ENCODE measurements at places on chromosomes 2 and 18.

DNA sequence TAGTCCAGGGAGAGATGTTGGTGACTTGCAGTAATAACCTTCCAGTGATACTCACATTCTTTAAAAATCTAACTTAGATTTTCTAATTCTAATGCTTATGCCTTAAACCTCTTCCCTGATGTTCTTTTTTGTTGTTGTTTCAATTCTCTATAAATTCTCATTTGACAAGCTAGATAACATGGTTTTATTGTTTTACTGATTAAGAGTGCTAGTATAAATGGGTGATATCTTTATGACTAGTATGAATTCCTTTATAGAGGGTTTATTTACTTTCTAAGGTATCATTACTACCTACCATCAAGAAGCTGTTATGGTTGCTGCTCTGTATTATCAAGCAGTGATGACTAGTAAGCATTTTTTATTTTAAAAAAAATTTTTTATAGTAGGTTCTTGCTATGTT is 35.0 kb downstream of the ACVR2A start:
- DNase-seq = no peak

- no peak for DNase-seq
Measured at GRCh38 chr2:223905996-223906395, 39.1 kb downstream of the WDFY1 start.

DNA sequence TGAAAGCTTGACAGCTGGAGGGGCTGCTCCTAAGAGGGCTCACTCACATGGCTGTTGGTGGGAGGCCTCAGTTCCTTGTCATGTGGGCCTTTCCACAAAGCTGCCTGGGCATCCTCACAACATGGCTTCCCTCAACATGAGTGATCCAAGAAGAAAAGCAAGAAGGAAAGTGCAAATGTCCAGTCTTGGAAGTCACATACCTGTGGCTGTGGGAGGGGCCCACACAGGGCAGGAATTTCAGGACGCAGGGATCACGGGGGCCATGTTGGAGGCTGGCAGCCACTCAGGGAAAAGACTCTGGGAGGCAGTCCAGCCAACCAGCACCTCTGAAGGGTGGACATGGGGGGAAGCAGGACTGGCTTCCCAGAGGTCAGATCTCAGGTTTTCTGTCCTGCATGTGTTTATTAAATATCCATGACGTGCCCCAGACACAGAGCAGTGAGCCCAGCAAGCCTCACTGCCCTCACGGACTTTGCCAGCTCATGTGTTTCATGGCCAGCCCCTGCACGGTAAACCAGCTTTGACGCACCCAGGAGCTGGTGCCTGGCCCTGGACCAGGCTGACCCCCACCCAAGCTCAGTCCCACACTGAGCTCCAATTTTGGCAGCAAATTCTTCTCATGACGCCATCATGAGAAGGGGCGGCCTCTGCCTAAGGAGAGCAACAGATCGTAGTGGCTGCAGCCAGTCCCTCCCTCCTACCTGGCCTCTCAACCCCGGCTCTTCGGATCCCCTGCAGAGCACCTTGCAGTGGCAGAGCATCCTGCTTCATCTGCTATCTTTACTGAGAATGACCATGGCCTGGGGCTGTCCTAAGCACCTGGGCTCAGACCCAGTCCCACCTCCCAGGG is 34.7 kb upstream of the GPR17 start:
- peak; percentile 47 for DNase-seq

- DNase-seq = peak; percentile 78
Measured at GRCh38 chr2:202178346-202178958, 59.9 kb downstream of the SUMO1 start.

- no peak for DNase-seq
Measured at GRCh38 chr2:49004036-49004626, 150.2 kb downstream of the FSHR start.

GRCh38 chr18:66867653-66868052 is 263.8 kb upstream of the CDH19 start:
- no peak for DNase-seq

- DNase-seq = peak; percentile 69
Measured at GRCh38 chr2:204900910-204901309, 355.6 kb downstream of the PARD3B start.

- DNase-seq = no peak
Measured at GRCh38 chr18:62876111-62876510, 160.8 kb downstream of the PHLPP1 start.

GRCh38 chr18:70121842-70122241 is 83.6 kb downstream of the RTTN start:
- DNase-seq = no peak

DNA sequence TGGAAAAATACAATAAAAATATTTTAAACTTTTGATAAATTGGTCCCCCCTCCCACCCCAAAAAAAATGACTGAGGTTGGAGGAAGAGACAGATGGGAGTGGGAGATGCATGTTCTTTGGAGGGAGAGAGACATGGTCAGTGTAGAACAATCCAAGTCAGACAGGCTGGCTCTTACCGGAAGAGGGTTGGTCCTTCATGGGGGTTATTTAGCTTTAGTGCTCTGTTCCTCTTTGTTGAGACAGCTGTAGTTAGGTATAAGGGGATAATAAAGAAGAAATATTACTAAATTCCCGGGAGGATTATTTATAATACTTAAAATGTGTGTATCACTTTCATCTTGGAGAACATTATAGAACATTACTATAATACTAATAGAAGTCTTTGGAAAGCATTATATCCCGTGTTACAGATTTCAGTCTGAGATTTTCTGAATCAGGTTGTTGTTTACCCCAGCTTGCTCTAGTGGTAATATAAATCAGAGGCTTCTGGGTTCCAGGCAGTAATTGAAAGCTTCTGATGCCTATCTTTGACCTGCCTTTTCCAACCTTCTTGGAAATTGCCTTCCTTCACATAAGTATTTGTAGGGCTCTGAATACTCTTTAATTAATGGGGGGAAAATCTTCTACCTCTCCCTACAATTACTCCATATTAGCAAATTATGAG is 87.7 kb downstream of the SPTBN1 start:
- DNase-seq = no peak

GRCh38 chr2:240368781-240369331 is 66.6 kb upstream of the GPC1 start:
- DNase-seq = no peak

- peak; percentile 56 for DNase-seq
Measured at GRCh38 chr2:168116448-168116847, 130.9 kb downstream of the STK39 start.

- no peak for DNase-seq
Measured at GRCh38 chr18:32310101-32310500, 120.3 kb downstream of the MEP1B start.

- peak; percentile 17 for DNase-seq
Measured at GRCh38 chr2:219714681-219715400, 87.4 kb downstream of the SLC4A3 start.

GRCh38 chr2:135132314-135132713 is 80.2 kb downstream of the RAB3GAP1 start:
- no peak for DNase-seq

DNA sequence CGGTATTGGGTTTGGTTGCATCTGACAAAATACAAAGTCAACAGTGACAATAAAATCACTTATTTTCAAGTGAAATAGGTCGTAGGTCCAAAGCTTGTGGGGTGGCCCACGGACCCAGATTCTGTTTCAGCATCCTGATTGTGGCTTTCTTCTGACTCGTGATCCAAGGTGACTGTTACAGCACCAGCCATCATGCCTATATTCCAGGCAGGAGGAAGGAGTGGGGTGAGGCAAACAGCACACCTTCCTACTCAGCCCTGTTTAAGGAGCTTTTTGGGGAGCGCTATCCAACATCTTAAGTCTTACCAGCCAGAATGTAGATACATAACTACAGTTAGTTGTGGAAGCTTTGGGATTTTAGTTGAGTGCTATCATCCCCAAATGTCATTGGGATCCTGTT is 8.7 kb upstream of the SNORC start:
- no peak for DNase-seq

GRCh38 chr2:152525277-152525838 is 190.4 kb downstream of the FMNL2 start:
- DNase-seq = no peak

DNA sequence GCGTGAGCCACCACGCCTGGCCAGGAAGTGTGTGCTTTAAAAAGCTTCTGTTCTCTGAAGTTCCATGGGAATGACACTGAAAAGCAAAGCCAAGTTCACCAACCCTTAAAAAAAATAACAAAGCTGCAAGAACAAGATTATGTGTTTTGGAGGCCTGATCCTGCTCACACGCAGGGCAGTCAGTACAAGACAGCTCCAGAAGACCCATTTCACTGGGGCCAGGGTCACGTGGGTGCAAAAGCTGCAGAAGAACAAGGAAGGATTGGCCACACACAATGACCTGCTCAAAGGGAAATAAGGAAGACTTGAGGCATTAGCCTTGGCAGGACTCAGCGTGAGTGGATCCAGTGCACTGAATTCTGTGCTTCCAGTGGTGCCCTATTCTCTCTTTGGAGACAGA is 187.9 kb downstream of the NCK2 start:
- DNase-seq = no peak

- DNase-seq = no peak
Measured at GRCh38 chr2:122251158-122251557, 495.7 kb downstream of the TSN start.

DNA sequence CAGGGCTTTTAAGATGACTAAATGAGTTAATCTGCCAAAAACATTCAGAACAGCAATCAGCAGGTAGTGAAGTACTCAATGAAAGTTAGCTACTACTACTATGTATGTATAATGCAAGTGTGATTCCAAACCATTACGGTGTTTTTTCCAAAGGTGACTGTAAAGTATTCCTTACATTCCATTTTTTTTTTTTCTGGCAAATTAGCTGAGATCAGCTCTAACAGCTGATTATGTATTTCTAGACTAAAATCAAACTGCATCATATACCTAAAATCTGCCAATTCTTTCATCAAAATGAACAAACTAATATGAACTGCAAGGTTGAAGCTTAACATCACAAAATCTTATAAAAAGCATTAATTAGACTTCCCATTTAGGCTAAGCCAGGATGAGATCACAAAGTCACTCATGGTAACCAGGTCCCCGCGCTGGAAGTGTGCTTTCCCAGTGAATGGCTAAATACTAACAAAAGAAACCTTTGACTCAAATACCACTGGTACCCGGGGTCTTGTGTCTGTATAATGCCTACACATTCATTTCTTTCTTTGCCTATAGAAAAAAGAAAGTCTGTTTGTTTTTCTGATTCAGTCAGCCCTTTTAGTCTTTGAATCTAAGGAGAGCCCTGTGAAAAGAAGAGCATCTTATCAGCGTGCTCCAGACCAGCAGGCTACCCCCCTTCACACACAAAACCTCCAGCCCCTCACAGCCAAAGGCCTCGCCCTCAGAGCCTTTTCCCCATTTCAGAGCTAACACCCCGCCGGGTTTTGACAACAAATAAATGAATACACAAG is 88.3 kb downstream of the RBMS1 start:
- DNase-seq = no peak

GRCh38 chr2:14702258-14702657 is 69.7 kb downstream of the LRATD1 start:
- DNase-seq = no peak

GRCh38 chr18:66662632-66663031 is 58.7 kb upstream of the CDH19 start:
- DNase-seq = no peak

- DNase-seq = peak; percentile 42
Measured at GRCh38 chr2:24873619-24874018, 46.4 kb downstream of the ADCY3 start.

- DNase-seq = no peak
Measured at GRCh38 chr2:237763812-237764211, 34.8 kb upstream of the RBM44 start.

GRCh38 chr18:62963507-62963906 is 248.2 kb downstream of the PHLPP1 start:
- DNase-seq = no peak

- DNase-seq = no peak
Measured at GRCh38 chr2:46230115-46230571, 67.1 kb upstream of the EPAS1 start.

GRCh38 chr2:187617905-187618304 is 63.7 kb upstream of the TFPI start:
- DNase-seq = no peak

DNA sequence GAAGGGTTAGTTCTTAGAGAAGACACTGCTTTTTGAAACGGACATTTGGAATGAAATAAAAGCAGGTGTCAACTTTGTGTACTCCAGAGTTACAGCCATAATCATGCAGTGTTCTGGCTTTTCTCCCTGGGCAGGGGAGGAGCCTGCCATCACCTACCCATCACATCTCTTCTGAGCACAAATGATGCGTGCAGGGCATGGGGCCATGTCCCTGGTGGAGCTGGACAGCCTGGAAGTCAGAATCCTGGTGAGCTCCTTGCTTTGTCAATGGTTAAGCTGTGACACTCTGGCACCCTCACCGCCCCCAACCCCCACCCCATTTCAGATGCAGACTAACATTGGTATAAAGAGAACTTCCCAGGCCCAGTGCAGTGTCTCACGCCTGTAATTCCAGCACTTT is 53.1 kb downstream of the PDCL3 start:
- peak; percentile 39 for DNase-seq

DNA sequence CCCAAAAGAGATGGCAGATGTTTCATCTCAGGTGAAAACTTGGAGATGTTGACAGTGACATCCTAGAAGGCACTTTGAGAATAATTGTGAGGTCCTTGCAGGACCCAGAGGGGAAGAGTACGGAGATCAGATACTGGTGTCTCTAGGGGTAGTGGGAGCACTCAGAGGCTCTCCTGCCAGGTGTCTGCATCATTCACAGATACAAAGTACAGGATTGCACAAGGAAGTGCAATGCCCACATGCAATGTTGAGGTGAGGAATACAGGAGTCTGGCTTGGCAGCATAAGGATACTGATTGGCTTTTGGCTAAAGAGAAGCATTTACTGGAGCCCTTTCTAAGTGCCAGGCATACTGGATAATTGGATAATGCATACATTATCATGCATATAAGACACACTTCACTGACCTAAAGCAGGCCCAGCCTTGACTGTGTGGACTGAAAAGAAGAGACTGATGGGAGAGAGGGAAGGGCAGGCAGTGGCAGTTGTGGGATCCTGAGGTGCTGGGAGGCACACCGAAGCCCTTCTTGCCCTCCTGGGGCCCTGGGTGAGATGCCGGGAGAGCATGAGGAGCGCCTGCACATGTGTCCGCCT is 31.0 kb upstream of the NCKAP5 start:
- DNase-seq = no peak

DNA sequence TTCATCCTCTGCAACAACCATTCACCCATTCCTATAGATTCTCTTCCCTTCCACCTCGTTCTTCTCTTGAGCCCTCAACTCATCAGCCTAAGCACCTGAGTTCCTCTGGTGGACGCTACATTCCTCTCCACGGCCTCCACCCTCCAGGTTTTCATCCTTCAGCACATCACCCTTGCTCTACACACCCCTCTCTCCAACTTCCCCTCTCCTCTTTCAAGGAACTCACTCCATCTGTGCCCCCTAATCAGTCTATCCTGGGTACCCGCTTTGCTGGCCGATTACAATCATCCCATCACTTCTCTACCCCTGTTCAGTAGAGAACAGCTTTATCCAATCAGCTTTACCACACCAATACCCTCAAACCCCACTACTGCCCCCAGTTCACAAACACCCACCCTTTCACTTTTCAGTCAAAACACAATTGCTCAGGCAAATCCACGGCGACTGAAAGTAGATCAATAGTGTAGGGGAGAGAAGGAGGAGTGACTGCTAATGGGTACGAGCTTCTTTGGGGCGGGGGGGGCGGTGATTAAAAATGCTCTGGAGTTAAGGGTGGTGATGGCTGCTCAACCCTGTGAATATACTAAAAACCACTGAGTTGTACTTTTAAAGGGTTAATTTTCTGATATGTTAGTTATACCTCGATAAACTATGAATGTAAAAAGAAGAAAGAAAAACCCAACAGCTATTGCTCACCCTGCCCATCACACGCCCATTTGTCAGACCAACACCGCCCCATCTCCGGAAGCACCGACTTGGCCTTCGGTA is 857 bp downstream of the DYM start:
- DNase-seq = no peak

GRCh38 chr2:226380679-226381078 is 418.9 kb downstream of the IRS1 start:
- DNase-seq = no peak

All from islet precursor cell (in vitro differentiated cells).